ENCODE measurements at places on chromosomes 1 and 21.

DNA sequence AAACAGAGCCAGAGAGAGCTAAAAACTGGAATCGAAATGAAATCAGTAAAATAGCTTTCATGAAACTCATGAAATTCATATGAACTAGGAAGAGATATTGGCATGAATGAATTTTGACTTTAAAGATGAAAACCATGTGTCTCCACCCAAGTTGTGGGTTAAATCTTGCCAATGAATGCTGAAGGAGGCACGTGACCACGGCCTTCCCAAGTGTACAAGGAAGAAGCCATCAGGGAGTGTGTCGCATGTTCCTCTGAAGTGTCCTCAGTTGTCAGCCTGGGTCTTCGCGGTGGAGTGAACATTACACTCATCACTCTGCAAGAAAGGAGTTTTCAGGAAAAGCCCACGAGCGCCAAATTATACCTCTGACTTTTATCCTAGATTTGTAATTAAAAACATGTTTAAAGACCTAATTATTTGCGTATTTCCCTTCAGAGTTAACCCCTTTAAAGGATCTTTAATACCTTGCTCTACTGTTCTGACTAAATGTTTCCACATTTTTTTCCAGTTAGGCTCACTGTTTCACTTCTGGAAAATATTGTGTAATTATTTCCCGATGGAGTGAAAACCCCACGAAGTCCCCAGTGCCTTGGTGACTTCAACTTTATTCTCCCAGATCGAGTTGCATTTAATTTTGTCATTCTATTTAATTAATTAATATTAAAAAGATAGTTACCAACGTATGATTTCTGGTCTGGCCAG, 118.3 kb downstream of the DHRS3 start:
- DNase-seq: no peak

- no peak for DNase-seq
These were observed 380 bp downstream of the MFN2 start for GRCh38 chr1:11980676-11980972.

DNA sequence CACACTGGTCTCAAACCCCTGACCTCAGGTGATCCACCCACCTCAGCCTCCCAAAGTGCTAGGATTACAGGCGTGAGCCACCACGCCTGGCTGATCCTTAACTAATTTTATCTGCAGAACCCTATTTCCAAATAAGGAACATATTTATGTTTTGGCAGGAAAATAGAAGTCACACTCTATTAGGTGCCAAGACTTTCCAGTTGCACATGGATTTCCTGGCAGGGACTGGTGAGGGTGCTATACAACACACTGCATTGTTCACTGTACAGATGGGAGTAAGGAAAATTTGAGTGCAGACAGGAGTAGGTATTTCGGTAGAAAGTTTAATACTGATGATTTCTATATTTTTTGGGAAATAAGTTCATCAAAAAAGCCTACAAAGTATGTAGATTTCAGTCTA, 605.3 kb upstream of the B3GALT2 start:
- DNase-seq: no peak

DNA sequence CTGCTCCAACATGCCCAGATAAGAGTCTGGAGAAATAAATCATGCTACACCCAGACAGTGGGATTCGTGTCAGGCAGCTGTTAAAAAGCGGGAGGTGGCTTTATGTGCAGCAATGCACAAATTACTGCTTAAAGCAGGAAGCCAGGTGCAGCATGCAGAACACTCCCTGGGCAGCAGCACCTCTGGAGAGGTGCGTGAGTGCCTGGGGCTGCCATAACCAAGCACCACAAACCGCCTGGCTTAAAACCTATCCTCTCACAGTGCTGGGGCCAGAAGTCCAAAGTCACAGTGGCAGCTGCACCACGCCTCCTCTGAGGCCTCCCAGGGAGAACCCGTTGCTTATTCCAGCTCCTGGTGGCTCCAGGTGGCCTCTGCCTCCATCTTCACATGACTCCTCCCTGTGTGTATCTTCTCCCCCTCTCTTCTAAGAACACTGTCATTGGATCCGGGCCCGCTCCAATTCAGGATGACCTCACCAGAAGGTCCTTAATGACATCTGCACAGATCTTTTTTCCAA, 115.6 kb downstream of the SIK1 start:
- peak; percentile 78 for DNase-seq

DNA sequence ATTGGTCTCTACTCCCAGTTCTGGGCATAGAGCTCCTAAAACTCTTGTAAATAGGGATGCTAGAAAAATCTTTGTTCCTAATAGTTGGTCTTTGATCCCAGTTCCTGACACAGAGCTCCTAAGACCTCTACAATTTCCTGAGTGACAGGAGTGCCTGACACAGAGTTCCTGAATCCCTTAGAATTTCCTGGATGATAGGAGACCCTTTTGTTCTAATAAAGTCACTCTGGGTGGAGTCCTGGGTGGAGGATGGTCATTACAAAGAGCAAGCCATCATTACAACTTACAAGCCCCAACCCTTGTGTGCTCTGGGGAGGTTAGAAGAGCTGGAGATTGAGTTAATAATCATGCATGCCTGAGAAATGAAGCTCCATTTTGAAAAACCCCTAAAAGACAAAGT, 58.4 kb downstream of the ZZZ3 start:
- no peak for DNase-seq

GRCh38 chr1:118563981-118564951, 379.2 kb upstream of the SPAG17 start:
- DNase-seq: no peak

DNA sequence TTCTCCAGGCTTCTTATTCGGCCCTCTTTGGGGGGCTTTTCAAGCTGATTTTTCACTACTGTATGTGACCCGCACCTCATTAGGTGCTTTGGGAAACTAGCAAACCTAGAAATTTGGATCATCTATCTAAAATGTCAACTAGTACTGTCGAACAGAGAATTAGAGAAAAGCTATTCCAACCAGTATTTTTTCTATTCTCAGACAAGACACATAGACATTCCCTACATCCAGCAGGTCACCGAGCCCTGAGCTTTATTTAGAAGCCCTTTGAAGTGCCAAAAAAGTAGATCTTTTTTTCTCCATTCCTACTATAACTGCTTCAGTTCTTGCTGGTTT, 310 bp upstream of the SSR2 start:
- no peak for DNase-seq

DNA sequence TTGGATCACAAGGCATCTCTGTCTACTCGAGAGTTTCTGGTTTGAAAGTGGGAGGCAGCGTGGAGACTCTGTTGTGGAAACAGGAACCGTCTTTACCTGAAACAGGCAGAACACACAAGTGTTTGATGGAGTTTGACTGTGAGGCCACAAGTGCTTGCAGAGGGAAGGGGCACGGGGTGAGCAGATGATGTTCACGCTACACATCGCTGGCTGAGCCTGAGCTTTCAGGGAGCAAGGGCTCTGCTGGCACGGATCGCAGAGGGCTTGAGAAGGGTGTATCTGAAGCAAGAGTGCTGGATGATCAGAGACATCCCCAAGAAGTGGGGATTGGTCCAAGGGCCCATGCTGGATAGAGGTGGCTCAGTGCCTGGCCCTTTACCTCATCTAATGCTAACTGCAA, 59.3 kb downstream of the IGSF21 start:
- no peak for DNase-seq

- no peak for DNase-seq
These were observed 56.2 kb upstream of the DPH5 start for GRCh38 chr1:101081496-101082488.

DNA sequence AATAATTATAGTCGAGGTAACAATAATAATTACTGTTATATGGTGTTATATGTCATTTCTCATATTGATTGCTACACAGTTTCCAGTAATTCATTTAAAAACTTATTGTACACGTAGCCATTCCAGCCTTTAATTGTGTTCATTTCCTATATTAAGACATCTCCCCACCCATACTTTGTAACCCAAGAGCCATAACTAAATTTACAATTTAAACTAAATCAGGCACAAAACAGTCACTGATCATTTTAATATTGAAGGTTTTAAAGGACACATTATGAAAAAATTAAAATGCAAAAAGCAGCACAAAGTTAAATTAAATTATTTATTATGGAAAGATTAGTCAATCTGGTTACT, 487.0 kb downstream of the DPYD start:
- DNase-seq: no peak

DNA sequence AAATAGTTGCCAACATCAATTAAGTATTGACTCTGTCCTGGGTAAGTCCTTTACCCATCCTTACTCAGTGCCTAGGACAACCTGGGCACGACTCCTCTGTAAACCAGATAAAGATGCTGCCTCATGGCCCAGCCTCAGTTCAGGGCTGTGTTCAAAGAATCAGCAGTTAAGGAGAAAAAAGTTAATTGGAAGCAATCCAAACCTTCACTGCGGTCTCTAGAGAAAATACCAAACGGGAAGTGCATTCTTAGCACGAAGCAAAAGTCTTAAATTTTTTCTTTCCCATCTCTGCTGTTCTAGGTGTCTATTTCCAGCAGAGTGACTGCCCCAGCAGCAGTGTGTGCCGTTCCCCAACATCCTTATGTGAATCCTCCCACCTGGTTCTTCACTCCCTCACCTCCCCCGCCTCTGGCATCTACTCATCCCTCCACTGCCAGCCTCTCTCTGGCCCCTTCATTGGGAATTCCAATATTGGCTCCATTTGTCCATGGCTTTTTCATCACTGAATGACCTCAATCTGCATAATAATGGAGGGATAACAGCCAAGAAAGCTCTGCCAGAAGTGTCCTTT, 23.2 kb downstream of the KANK4 start:
- DNase-seq: no peak
